ENCODE measurements at places on chromosomes 3 and 15.
A peak's percentile ranks its signal among the peaks of the same experiment; 100 is the strongest.

- DNase-seq = no peak
Measured at GRCh38 chr3:146542179-146542578, 2.2 kb downstream of the PLSCR1 start.

DNA sequence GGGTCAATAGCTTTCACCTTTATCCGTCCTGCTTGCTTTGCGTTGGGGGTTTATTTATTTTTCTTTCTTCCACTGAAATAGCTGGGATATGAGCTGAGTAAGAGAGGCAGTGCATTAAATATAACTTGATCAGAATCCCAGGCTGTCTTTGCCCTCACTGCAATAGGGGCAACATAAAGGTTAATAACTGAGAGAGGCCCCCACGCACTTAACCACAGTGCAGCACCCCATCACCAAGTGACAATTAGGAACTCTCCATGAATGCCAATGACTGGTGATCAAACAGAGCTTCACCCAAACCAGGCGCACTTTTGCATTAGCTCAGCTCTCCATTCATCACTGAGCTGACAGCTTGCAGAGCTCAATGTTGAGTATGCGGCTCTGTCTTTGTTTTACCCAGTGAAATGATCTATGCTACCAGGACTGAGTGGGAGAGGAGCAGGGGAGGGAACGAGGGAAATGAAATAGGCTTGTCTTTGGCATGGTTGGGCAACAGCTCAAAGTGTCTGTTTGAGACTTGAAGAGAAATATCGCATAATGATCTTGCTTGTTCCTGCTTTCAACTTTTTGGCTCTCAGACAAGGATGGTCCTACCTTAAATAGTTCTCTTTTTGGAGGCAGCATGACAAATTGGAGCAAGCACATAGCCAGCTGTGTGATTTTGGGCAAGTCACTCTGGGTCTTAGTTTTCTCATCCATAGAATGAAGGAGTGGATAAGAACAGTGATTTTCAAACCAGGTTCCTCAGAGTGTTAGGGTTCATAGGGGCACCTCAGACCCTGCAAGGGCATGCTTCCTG lies 14.5 kb upstream of the GLCE start:
- DNase-seq = peak; percentile 77

DNA sequence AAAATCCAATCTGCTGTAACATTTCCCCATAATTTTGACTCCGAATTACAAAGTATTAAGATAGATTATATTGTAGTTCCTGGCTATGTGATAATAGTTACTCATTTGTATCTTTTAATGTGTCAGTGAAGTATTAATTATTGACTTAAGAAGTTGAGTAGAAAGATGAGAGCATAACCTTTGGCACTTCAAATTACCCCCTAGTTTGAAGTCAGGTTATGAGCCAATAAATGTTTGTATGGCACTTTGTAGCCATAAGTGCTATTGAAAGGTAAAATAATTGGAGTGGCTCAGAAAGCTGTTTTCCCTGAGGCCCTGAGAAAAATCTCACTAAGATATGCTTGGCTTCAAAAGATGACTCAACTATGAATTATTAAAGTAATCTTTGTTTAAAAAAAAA lies 31.0 kb downstream of the IREB2 start:
- DNase-seq = no peak

GRCh38 chr15:88656760-88657221 lies 18.0 kb downstream of the ISG20 start:
- DNase-seq = no peak

DNA sequence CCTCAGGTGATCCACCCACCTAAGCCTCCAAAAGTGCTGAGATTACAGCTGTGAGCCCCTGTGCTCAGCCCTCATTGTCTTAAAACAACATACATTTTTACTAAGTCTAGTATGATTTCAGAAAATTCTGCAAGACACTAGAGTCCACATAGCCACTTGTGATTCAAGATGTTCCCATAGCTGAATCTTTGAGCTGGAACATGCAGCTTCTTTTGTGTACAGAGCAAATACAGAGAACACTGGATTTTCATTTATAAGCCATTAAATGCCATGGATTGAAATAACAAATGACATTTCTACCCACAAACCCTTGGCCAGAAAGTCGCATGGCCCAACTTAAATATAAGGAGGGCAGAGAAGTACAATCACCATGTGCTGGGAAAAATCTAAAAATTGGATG lies 1489.2 kb upstream of the GBE1 start:
- DNase-seq = no peak

- no peak for DNase-seq
Measured at GRCh38 chr3:56818156-56818985, 16.6 kb upstream of the ARHGEF3 start.

DNA sequence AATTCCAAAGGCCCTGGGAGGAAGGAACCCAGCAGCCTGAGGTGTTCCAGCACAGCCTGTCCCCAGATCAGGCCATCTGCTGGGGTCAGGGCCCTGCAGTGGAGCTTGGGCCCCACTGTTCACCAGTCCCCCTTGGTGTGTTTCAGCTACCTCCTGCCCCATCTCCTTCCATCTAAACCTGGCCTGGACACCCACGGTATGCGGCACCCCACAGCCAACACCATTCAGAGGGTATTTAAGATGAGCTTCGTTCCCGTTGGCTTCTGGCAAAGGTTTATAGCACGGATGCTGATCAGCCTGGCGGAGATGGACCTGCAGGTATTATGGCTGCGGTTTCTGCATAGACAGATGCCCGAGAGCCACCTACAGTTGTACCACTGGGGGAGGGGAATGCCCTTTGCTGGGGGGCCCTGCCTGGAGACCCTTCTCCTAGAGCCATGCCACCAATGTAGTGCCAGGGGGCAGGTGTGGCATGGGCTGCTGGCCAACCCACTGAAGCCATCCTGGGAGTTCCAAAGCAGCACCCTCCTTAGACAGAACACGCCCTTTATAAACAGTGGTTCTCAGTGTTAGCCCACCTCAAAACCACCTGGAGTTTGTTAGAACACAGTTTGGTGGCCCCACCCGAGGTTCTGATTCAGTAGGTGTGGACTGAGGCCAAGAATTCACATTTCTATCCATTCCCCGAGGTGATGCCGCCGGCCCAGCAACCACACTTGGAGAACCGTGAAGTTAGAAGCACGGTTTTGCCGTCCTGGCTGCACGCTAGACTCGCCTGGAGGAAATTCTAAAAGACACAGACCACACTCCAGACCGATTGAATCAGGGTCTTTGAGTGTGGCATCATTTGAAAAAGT lies 126.9 kb downstream of the LRRK1 start:
- DNase-seq = no peak

GRCh38 chr3:137047240-137047639 lies 89.5 kb downstream of the IL20RB start:
- DNase-seq = no peak

- no peak for DNase-seq
Measured at GRCh38 chr3:45583021-45583851, 11.3 kb upstream of the LIMD1 start.

DNA sequence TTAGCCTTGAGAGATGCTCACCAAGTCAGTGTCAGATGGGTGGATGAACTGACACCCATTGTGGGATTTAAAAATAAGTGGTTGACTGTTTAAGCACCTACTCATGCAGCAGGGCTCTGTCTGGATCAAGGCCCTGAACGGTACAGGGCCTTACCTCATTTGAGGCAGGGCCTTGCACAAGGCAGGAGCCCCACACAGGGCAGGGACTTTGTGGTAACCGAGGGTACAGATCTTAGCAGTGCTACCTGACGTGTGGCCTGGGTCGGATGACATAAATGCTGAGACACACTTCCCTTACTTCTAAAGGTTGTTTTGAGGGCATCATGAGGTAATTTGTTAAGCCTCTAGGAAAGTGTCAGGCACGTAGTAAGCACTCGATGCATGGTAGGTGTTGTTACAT lies 59.5 kb upstream of the PLXNA1 start:
- no peak for DNase-seq

- no peak for DNase-seq
Measured at GRCh38 chr15:51505251-51505650, 117.3 kb downstream of the DMXL2 start.

GRCh38 chr3:140420621-140421357 lies 257.1 kb upstream of the TRIM42 start:
- DNase-seq = no peak

- DNase-seq = no peak
Measured at GRCh38 chr3:122100083-122100482, 44.9 kb downstream of the CD86 start.

DNA sequence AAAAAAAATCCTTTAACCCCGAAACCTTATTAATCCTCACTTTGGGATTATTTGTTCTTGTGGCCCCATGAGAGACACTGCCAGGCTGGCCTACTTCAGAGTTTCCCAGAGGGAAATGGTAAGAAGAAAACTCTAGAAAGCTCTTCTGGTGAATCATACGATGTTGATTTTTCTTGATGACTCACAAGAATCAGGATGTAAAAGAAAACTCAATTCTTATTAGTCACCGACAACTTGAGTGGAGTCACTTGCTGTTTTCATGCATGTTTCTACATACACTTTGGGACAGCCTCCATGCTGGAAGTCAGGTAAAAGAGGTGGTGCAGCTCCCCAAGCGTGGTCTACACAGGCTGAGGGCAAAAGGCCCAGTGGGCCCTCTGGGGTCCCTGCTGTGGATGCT lies 42.8 kb downstream of the MYO5C start:
- no peak for DNase-seq

DNA sequence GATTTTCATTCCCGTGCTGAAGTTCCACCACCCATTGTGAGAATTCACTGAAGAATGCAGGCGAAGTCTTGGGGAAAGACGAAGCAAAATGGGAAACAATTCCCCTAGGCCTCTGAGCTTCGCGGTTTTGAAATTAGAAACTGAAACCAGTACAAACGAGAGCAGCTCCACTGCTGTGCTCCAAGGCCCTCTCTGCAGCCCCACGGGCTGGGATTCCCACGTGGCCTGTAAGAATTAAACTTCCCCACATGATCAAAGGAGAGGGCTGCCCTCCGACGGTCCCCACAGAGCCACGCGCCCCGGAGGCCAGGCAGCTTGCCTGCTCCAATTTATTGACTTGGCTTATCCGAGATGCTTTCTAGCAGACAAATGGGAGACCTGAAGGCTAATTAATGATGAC lies 144.0 kb downstream of the GREM1 start:
- DNase-seq = no peak

DNA sequence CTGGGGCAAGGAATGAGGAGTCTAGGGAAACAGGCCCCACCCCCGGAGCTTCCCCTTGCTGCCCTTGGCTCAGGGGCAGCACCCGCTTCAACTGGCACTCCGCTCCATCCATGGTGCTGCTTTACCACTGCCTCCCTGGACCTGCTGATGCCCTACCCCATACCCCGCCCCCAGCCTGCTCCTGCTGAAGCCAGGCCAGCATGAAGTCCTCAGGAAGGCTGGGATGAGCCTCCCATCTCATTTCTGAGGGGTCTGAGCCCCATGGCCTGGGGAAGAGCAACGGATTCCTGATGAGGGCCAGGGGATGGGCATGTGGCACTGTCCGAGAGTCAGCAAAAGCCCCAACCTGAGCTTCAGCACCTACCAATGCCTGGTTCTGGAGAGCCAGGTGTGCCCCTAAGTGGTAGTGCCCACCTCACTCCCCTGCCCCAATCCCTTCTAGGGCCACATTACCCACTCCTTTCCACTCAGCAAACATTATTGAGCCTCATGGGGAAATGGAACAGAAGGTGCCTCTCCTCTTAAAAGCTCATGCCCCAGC lies 21.0 kb downstream of the SEC61A1 start:
- DNase-seq = no peak

GRCh38 chr3:39903253-39903652 lies 93.8 kb downstream of the MYRIP start:
- DNase-seq = no peak

- peak; percentile 15 for DNase-seq
Measured at GRCh38 chr3:106826791-106827311, 550.4 kb upstream of the CCDC54 start.

DNA sequence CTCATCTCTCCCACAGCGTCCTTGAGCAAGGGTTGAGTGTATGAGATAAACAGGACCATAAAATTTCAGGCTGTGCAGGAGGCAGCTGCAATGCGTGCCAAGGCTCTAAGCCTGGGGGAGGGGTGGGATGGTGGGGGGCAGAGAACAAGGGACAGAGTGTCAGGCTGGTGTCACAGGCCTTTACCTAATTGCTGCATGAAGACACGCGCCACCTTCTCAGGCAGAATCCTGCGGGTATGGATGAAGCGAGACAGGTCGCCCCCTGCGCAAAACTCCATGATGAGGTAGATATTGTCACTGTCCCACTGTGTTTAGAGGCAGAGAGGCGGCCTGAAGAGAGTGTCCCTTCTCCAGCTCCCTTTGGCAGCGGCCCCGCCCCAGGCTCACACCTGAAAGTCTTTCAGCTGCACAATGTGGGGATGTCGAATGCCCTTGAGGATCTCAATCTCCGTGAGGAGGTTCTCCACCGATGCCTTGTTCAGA lies 1.0 kb downstream of the ULK3 start:
- DNase-seq = no peak

GRCh38 chr3:74089814-74090213 lies 465.1 kb upstream of the PDZRN3 start:
- no peak for DNase-seq

DNA sequence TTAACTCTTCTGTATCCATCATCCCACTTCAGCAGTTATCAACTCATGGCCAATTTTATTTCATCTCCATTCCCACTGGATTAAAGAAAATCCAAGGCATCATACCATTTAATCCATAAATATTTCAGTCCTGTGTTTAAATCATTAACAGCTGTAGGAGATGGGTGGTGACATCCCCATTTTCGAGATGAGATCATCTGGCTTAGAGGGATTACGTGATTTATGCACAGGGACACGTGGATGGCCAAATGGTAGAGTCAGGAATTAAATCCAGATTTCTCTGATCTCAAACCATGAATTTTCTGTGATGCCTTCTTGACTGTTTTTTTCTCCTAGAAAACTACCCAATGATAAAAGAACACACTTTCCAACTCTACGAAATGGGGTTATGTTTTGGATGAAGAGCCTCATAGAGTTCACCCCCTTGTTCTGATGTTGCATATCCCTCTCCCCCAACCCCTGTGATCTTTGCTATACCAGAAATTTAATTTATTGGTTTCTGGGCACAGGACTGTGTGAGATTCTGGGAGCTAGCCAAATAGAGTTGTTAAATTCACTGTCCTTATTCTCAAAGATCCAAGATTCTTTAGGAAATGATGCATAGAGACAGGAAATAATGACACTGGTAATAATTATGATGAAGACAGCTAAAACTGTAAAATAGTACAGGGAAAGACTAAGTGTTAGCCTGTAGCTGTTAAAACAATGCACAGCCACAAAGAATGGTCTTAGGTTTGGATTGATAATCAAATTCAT lies 7.4 kb downstream of the ZNF589 start:
- no peak for DNase-seq

- DNase-seq = no peak
Measured at GRCh38 chr3:10764259-10765051, 51.6 kb upstream of the SLC6A11 start.

DNA sequence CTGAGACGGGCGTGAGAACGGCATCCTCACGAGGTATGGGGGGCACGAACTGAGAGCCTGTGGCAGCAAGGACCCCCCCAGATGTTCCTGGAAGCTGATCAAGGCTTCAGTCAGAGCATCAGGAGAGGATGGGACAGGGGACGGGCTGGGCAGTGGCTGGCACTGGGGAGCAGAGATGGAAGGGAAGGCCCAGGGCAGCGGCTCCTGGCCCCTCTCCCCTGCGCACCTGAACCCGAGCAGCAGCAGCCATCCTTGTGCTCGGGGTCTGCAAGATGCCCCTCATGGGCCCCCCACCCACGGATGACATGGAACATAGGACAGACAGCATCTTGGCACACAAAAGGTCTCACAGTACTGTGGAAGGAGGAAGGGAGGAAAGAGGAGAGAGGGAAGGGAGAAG lies 51.3 kb downstream of the DHX30 start:
- no peak for DNase-seq

- DNase-seq = no peak
Measured at GRCh38 chr3:174329321-174329720, 529.8 kb upstream of the NAALADL2 start.

Data from SK-N-DZ (cell line).